ENCODE measurements at places on chromosomes 16 and 17.
A peak's percentile ranks its signal among the peaks of the same experiment; 100 is the strongest.

DNA sequence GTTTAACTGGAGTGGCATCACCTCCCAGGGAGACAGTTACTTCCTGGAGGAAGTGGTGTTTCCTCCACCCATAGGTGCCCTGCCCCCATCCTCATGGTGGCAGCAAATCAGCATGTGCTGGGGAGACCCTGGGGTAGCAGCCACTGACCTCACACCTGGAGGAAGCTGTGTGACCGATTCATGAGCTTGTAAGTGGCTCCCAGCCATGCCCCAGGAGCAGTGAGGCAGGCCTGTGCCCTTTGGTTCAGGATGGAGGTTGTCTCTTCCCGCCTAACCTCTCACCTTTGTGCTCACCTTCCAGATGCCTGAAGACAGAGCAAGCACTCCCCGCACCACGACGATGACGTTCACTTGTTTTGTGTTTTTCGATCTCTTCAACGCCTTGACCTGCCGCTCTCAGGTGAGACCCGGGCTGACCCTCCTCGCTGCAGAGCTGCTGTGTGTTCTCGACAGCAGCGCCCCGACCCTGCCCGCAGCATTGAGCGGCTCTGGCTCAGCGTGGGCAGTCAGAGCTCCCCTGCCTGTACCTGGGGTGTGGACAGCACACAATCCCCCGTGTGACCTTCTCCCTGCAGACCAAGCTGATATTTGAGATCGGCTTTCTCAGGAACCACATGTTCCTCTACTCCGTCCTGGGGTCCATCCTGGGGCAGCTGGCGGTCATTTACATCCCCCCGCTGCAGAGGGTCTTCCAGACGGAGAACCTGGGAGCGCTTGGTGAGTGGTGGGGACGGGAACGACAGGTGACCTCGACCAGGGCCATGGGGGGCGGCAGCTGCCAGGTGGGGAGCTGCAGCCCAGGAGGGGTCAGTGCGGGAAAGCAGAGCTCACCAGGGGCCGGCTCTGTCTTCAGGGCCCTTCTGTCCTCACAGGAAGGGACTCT lies 42.8 kb downstream of the MEAK7 start:
- H3K27ac ChIP-seq: no peak overlapping the region
- H3K36me3 ChIP-seq: no peaks in the 10 kb centered on the region
- no peaks in the 10 kb centered on the region for H3K4me1 ChIP-seq
- DNase-seq: no peak
- no peak overlapping the region for H3K4me3 ChIP-seq
- H3K27me3 ChIP-seq: no peaks in the 10 kb centered on the region

DNA sequence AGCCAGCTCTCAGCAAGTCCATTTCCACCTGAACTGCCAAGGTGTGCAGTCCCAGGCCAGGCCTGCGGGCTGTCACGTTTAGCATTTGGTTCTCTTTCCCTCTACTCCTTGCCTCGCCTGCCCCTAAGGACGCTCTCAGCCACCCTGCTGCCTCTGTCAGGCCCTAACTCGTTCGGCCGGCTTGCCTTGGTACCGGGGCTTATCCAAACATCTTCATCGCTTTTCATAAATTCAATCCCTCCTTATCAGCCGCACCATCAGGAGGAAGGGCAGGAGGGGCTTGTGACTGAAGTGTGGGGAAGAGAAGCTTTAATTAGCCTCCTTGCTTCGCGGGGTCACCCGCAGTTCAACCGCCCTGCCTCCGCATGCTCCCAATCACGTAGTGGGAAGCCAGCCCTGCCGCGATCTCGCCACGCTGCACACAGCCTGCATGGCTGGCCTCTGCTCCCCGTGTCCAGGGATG lies 231.1 kb downstream of the SOX9 start:
- H3K27ac ChIP-seq: no peak overlapping the region
- no peaks in the 10 kb centered on the region for H3K36me3 ChIP-seq
- no peaks in the 10 kb centered on the region for H3K27me3 ChIP-seq
- no peak overlapping the region for H3K4me3 ChIP-seq

GRCh38 chr17:66634193-66634592 lies 200.7 kb upstream of the CACNG5 start:
- H3K4me1 ChIP-seq: no peaks in the 10 kb centered on the region
- H3K27me3 ChIP-seq: no peaks in the 10 kb centered on the region
- H3K36me3 ChIP-seq: no peaks in the 10 kb centered on the region
- H3K4me3 ChIP-seq: no peak overlapping the region
- DNase-seq: no peak
- H3K27ac ChIP-seq: no peak overlapping the region

DNA sequence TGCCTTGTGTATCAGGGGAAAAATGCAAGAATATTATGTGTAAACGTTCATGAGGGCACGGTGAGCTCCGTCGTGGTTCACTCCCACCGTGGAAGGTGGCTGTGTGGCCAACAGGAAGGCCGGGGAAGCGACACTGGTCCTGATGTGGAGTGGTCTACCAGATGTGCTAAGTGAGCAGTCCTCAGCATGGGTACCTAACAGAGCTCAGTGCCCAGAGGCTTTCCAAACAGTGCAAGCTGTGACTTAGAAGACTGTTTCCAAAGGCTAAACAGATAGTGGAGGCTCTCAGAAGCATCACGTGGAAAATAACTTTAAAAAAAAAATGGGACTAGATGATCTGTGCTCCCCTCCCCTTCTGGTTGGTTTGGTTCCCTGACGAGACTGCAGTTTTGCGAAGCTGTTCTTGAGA lies 199.3 kb upstream of the CHMP6 start:
- H3K27ac ChIP-seq: no peak overlapping the region
- DNase-seq: no peak
- H3K4me1 ChIP-seq: no peaks in the 10 kb centered on the region

- H3K4me3 ChIP-seq: no peak overlapping the region
- no peaks in the 10 kb centered on the region for H3K4me1 ChIP-seq
- H3K36me3 ChIP-seq: no peaks in the 10 kb centered on the region
- no peak for DNase-seq
- H3K27me3 ChIP-seq: no peaks in the 10 kb centered on the region
- no peak overlapping the region for H3K27ac ChIP-seq
Observed at GRCh38 chr16:12417815-12418211, 385.9 kb downstream of the CPPED1 start.

DNA sequence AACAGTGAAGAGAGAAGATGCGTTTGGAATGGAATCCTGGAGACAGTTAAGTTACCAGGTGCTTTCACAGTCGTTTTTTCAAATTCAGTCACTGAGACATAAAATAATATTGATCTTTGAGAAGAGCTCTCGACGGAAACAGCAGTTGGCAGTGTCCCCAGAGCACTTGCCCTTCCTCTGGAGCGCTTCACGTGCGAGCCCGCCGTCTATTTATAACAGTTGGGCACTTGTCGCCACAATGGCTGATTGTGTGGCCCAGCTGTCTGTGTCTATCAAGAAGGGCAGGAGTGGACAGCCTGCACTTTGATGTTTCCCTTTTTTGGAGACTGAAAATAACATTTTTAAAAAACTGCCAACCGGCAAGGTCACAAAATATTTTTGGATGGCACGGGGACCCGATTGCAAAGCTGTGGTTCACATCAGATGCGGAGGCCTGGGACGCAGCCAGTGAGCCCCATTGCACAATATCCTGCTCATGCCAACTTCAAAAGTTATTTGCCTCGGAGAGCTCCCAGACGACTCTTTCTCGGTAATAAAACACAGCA lies 62.9 kb downstream of the ADCY9 start:
- H3K4me1 ChIP-seq: no peaks in the 10 kb centered on the region
- H3K27me3 ChIP-seq: peaks cover 44% of the 10 kb centered on the region
- H3K27ac ChIP-seq: no peak overlapping the region
- H3K36me3 ChIP-seq: no peaks in the 10 kb centered on the region
- DNase-seq: no peak

- no peak overlapping the region for H3K4me3 ChIP-seq
- no peaks in the 10 kb centered on the region for H3K27me3 ChIP-seq
- no peaks in the 10 kb centered on the region for H3K4me1 ChIP-seq
- no peak overlapping the region for H3K27ac ChIP-seq
- H3K36me3 ChIP-seq: no peaks in the 10 kb centered on the region
Observed at GRCh38 chr16:65624229-65624628, 502.4 kb upstream of the CDH11 start.

DNA sequence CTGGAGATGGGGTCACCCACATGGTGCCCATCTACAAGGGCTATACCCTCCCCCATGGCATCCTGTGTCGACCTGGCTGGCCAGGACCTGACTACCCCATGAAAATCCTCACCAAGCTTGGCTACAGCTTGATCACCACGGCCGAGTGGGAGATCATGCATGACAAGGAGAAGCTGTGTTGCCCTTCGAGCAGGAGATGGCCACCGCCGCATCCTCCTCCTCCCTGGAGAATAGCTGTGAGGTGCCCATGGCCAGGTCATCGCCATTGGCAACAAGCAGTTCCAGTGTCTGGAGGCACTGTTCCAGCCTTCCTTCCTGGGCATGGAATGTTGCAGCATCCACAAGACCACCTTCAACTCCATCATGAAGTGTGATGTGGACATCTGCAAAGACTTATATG lies 5.3 kb upstream of the FLCN start:
- no peak for DNase-seq
- H3K4me1 ChIP-seq: peaks cover 17% of the 10 kb centered on the region
- H3K36me3 ChIP-seq: peaks cover 9% of the 10 kb centered on the region
- no peak overlapping the region for H3K4me3 ChIP-seq

DNA sequence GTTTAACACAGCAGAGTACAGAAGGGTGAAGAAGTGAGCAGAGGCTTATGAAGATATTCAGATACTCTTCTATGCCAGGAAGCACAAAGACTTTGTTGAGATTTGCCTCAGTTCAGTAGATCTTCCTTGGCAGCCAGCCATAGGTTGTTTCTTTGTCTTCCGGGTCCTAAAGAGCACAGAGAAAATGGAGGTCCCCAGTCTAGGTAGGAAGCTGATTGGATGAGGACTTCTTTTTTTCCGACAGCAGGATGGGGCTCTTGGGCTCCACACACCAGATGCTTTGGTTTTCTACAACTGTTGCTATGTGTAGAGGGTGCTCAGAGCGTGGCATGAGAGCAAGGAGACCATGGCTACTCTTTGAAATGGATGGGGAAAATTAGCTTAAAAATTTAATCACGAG lies 8.3 kb upstream of the CDC6 start:
- DNase-seq: no peak
- no peaks in the 10 kb centered on the region for H3K36me3 ChIP-seq
- no peak overlapping the region for H3K27ac ChIP-seq
- no peaks in the 10 kb centered on the region for H3K27me3 ChIP-seq

GRCh38 chr17:383771-384621 lies 31.4 kb upstream of the RPH3AL start:
- H3K36me3 ChIP-seq: no peaks in the 10 kb centered on the region
- H3K27me3 ChIP-seq: peaks cover 71% of the 10 kb centered on the region
- H3K27ac ChIP-seq: no peak overlapping the region

DNA sequence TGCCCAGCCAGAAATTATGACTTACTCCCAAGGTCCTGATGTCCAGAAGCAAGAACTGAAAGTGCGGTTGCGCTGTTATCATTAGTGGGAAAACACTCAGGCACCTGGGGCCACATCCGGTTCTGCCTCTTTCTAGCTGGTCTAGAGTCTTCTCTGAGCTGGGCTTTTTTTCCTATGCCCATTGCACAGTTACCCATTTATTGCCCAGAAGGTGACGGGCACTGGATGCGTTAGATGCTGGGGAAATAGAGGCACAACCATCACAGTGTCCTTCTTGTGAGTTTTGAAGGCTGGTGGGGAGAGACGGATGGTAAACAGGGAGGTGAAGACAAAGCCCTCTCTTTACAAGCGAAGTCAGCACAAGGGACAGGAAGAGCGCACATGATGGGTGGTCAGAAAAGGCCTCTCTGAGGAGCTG lies 37.7 kb downstream of the PLCG2 start:
- peaks cover 31% of the 10 kb centered on the region for H3K4me1 ChIP-seq
- no peaks in the 10 kb centered on the region for H3K36me3 ChIP-seq
- peak; percentile 68 for DNase-seq
- H3K27me3 ChIP-seq: no peaks in the 10 kb centered on the region
- peak overlapping the region; percentile 47 for H3K4me3 ChIP-seq

DNA sequence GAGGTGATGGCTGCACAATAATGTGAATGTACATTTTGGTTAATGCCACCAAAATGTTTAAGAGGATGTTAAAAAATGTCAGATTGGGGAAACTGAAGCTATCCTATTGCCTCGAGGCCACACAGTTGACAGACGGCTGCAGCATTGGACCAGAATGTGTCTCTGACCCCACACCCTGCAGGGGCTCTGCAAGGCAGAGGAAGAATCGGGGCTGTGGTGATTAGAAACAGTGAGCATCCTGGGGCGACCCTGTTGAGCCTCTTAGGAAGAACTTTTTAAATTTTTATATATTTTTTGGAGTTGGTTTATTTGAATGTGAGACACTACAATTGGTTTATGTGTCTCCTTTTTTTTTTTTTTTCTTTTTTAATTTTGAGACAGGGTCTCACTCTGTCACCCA lies 15.0 kb upstream of the ADORA2B start:
- H3K27me3 ChIP-seq: no peaks in the 10 kb centered on the region
- no peaks in the 10 kb centered on the region for H3K4me1 ChIP-seq
- no peak overlapping the region for H3K27ac ChIP-seq
- H3K4me3 ChIP-seq: no peak overlapping the region
- DNase-seq: no peak
- no peaks in the 10 kb centered on the region for H3K36me3 ChIP-seq

GRCh38 chr16:11139326-11140097 lies 116.5 kb downstream of the SOCS1 start:
- no peaks in the 10 kb centered on the region for H3K4me1 ChIP-seq
- H3K36me3 ChIP-seq: no peaks in the 10 kb centered on the region
- no peaks in the 10 kb centered on the region for H3K27me3 ChIP-seq

DNA sequence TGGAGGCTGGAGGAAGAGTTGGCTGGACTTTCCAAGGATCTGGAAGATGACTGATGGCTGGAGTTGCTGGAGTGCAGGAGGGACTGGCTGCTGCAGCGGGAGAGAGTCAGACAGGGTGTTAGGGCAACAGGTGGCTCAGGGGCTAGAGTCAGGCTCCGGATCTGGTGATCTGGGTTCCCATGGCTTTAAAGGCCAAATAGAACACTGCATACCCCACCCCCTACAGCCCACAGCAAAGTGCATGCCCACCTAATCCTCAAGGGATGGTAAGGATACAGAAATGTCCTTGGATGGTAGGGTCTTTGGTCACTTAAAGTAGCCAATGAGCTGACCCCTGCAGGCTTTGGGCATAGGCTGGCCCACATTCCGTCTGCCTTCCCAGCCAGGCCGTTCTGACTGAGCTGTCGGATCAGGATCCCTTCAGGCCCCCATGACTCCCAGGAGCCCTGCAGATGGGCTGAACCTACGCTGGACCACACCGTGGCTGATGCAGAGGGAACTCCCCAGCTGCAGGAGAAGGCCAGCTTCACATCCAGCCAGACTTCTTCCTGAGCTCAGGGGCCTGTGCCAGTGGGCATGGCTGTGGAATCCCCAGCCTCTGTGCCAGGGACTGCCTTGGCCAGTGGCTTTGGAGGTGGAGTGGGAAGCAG lies 13.9 kb downstream of the TNS4 start:
- H3K36me3 ChIP-seq: no peaks in the 10 kb centered on the region
- no peak for DNase-seq
- H3K4me3 ChIP-seq: no peak overlapping the region
- peaks cover 64% of the 10 kb centered on the region for H3K27me3 ChIP-seq
- H3K27ac ChIP-seq: no peak overlapping the region
